ENCODE measurements at places on chromosomes 2 and 18.

DNA sequence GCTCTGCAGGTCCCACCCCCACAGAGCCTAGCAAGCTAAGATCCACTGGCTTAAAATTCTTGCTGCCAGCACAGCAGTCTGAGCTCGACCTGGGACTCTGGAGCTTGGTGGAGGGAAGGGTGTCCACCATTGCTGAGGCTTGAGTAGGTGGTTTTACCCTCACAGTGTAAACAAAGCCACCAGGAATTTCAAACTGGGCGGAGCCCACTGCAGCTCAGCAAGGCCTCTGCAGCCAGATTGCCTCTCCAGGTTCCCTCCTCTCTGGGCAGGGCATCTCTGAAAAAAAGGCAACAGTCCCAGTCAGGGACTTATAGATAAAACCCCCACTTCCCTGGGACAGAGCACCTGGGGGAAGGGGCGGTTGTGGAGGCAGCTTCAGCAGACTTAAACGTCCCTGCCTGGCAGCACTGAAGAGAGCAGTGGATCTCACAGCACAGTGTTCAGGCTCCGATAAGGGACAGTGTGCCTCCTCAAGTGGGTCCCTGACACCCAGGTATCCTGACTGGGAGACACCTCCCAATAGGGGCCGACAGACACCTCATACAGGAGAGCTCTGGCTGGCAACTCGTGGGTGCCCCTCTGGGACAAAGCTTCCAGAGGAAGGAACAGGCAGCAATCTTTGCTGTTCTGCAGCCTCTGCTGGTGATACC is 20.0 kb upstream of the NEMP2 start:
- DNase-seq = no peak

GRCh38 chr2:119910566-119910965 is 102.3 kb upstream of the EPB41L5 start:
- no peak for DNase-seq

GRCh38 chr18:63311118-63312018 is 8.2 kb downstream of the BCL2 start:
- no peak for DNase-seq

DNA sequence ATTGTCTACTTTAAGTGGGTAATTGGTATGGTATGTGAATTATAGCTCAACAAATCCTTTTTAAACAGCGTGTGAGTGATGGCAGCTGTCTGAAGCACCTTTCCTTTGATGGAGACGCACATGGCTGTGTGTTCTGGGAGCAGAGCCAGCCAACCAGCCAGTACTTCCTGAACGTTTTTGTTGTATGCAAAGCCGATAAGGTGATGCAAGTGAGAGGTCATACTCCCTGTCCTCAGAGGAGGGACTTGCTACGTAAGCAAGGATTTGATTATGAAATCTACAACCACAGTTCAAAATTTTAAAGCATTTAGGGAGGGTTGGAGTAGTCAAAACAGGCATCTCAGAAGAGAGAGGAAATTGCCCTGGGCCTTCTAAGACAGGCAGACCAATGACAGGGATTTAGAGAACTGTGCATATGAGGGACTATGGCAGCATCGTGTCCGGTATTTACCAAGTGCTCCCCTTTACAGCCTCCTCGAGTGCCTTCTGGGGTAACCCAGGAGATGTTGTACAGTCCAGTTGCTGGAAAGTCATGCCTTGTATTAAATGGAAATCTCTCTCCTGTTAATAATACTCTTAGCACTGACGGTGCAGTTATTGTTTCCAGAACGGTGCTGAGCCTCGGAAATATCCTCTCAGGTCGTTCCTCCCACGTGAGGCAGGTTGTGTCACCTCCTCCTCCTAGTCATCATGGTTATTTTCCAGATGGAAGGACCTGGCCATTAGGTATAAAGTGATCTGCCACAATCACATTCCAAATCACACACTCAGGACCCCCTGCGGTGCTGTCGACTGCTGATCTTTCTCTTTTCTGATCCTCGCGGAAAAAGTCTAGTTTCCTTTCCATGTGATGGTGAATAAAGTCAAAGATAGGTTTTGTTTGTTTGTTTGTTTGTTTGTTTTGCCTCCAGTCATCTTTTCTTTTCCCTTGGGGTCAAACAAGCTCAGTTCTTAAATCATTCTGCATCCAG is 28.4 kb downstream of the ARHGEF4 start:
- peak; percentile 77 for DNase-seq

- no peak for DNase-seq
These were observed 76.7 kb downstream of the XDH start for GRCh38 chr2:31337860-31338259.

DNA sequence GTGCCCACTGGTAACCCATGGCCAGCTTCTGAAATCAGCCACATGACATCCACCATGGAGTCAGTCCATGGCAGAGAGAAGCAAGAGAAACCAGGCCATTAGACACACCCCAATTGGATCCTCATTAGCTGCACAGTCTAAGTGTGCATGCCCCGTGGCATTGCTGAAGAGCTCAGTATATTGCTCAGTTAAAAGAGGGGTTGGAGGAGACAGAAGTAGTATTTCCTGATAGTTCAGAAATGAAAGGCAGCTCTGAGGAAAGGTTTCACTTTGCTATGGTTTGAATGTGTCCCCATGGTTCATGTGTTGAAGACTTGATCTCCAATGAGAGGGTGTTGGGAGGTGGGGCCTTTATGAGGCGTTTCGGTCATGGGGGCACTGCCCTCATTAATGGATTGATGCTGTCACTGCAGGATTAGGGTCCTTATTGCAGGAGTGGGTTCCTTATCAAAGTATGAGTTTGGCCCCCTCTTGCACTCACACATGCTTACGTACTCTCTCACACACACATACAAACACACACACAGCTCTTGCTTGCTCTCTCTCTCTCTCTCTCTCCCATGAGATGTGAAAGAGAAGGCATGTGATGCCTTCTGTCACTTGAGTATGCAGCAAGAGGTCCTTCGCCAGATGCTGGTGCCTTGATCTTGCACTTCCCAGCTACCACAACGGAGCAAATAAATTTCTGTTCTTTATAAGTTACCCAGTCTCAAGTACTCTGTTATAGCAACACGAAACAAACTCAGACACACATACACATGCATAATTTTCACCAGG is 58.0 kb downstream of the TMEM163 start:
- DNase-seq = no peak

DNA sequence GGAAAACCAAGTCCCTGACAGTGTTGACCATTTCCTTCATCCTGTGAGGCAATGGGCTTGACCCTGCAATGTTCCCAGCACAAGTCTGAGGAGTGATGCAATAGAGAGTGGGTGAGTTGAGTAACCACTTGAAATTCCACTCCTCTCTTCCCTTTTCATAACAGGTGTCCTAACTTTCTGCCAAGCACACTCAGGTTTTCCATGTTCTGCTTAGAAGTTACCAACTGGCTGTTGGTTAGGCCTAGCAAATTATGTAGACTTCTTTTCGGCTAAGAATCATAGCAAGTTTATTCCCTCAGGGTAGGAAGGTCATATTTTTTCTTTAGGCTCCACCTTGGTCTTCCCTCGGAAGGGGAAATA is 11.5 kb downstream of the GNLY start:
- peak; percentile 47 for DNase-seq

DNA sequence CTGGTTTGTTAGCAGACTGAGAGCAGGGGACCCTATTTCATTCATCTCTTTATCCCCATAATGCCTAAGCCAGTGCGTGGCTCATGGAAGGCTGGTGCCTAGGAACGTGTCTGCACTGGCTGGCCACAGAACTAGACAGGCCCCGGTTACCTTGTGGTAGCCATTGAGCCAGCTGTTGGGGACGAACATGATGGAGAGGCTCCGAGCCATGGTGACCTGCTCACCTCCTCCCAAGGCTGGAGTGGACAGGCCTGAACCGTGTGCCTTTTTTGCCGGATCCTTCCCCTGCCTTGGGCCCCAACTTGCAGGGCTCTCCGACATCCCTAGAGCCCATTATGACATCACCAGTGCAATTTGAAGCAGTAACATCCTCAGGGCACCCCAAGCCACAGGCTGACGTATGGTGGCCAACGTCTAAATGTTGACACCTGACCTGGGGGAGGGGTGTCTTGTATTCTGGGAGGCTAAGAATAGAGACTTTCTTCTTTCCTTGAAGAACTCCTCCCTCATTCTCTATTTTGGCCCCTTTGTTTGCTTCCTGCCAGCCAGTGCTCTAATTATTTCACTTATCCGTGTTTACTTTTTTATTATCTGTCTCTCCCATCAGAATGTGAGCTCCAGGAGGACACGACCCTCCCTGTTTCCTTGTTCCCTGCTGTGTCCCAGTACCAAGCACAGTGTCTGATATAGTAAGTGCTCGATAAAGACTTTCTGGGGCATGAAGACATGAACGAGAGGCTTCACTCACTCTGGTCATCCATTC is 12.2 kb upstream of the DNPEP start:
- DNase-seq = no peak

- DNase-seq = no peak
These were observed 39.0 kb upstream of the GRHL1 start for GRCh38 chr2:9912468-9912867.

DNA sequence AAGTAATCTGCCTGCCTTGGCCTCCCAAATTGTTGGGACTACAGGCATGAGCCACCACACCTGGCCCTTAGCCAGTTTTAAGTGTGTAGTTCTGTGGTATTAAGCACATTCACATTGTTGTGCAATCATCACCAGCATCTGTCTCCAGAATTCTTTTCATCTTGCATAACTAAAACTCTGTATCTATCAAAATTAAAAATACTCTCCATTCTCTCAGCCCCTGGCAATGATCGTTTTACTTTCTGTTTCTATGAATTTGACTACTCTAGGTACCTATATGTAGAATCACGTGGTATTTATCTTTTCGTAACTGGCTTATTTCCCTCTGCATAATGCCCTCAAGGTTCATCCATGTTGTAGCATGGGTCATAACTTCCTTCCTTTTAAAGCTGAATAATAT is 45.5 kb upstream of the CAVIN2 start:
- DNase-seq = no peak

DNA sequence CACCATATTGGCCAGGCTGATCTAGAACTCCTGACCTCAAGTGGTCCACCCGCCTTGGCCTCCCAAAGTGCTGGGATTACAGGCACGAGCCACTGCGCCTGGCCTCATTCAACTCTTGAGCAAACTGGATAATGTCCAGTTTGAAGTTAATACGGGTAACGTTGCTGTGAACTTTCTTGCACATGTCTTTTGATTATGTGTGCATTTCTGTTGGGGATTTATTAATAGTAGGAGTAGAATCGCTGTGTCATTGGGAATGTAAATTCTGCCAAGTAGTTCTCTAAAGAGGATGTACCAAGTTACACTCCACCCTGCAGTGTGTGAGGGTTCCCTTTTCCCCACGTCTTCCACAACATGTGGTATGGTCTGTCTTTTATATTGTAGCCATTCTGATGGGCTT is 6.2 kb downstream of the IMPA2 start:
- peak; percentile 43 for DNase-seq

DNA sequence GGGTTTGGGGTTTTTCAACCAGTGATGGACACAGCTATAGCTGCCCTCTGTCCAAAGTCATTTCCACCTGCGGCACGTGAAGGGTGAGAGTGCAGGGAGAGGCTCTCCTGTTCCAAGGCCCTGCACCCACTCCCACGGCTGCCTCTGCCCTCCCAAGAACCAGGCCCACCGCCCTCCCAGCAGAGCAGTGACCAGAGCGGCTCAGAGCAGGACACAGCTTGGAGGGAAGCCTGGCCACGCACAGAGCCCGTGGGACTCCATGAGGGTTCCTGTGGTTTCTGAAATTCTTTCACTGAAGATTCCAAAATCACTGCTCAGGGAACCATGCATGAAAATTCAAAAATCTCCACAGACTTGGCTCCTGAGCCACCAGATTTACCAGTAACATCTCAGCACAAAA is 67.3 kb upstream of the SALL3 start:
- no peak for DNase-seq

DNA sequence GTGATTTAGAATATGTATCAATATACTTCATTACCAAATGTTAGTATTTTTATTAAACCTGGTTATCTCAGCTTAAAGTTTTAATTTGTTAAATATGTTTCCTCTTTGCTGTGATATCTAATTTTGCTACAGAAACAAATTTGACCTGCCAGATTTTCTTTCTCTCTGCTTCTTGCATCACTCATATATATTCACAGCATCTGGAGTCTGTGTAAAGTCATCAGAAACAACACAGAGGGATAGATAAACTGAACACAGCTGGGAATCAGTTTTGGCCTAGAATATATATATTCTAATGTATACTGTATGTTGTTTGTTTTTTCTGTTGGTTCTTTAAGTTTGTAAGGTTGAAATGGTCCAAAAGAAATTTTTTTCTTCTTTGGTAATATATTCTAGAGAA is 8.5 kb downstream of the PSMD14 start:
- no peak for DNase-seq

GRCh38 chr2:73402386-73403103 is 16.9 kb downstream of the ALMS1 start:
- no peak for DNase-seq

Measured in NCI-H460 (cell line).